ENCODE measurements at places on chromosomes 1 and 21. TPM values are rescaled to one million over a fixed set of nuclear protein-coding genes. Genes with fewer than 3 reads are reported as not detected.

DNA sequence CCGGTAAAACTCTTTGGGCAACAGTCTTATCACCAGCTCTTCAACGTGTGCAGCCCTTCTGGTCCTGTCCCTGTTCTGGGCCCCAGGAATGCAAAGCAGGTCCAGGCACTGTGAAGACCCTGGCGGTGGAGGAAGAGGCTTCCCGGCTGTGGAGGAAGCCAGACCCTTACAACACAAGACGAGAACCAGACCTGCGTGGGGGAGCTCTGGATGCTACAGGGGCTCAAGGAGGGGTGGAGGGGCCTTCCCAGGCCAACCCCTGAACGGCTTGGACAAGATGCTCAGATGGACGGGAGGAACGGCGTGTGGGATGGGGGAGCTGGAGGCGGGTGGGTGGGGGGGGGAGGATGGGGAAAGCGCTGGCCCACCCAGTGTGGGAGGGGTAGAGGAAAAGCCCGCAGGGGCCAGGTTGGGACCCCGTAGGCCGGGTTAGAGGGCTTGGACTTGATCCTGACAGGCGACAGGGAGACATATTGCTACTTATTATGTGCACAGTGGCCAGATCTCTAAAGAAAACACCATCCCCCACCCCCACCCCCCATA is 5.1 kb upstream of the OLIG2 start:
- no peak for DNase-seq

Gene GCSAML
- polyA plus RNA-seq: not detected

DNA sequence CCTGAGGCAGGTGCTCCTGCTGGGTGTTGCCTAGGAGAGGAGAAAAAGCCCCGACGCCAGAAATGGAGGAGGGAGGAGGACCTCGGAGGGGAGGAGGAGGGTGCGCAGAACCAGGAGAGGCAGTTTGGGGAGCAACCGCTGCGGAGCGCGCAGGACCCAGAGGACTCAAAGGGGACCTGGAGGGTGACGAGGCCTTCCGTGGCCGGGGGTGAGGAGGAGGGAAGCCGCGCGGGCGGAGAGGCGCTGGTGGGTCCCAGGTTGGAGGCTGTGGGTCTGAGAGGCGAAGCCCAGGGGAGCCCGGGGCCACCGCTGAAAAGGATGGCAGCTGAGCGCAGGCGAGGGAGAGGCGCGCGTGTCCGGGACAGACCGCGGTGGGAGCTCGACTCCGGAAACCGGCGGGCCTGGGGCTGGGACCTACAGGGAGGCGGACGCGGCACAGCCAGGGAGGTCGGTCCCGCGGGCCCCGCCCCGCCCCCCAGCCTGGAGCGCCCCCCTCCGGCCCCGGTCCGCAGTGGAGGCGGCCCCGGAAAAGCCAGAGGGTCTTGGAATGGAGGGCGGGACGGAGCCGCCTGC is 15.1 kb downstream of the RNF223 start:
- no peak for DNase-seq

DNA sequence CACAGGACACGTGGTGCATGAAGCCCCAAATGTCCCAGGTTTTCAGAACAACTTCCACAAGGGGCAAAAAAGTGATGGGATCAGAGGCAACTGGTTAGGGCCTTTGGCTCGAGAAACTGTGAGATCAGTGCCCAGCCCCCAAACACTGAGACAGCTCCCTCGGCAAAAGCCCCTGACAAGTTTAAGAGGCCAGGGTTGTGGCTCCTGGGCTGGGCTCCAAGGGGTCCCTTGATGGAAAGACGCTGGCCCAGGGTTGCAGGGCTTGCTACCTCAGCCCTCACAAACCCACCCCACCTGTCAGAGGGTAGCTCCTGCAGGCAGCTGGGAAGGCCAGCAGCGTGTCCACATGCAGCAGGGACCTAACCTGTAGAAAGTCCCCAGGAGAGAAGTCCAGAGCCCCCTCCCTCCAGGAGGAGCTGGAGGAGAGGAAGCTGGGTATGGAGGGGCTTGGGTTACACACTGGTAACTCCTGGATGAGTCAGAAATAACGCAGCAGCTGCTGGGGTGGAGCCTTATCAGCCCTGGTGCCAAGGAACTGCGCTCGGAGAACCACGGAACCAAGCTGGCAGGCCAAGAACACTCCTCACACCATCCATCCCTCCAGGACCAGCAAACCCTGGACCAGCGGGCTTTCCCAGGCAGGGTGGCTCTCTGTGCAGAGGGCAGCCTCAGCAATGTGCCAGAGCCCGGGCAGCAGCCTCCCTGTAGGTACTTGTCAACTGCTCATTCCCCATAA is 37.5 kb downstream of the CTNNBIP1 start:
- no peak for DNase-seq

Gene METTL25B
- 14.6 TPM for polyA plus RNA-seq

- DNase-seq: no peak
Measured at GRCh38 chr1:88275259-88275862, 408.7 kb upstream of the PKN2 start.

Gene CD1B
- not detected for polyA plus RNA-seq

DNA sequence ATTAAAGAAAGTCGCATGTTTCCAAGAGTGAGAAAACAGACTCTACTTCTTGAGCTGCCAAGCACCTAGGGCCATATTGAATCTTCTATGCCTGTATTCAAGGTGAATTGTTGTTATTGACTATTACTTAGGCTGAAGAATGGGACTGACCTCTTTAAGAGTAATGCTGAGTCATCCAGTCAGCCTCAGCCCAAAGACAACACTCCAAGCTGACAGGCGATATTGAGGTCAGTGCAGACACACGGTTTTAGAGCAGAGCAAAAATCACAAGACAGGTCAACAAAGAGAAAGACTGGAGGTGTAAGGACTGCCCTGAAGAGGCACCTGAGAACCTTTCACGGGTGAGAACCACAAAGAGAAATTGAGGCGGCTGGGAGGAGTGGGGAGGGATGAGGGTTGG is 146.9 kb downstream of the MIS18A start:
- no peak for DNase-seq

Gene LRRC71
- 0.75 TPM for polyA plus RNA-seq

DNA sequence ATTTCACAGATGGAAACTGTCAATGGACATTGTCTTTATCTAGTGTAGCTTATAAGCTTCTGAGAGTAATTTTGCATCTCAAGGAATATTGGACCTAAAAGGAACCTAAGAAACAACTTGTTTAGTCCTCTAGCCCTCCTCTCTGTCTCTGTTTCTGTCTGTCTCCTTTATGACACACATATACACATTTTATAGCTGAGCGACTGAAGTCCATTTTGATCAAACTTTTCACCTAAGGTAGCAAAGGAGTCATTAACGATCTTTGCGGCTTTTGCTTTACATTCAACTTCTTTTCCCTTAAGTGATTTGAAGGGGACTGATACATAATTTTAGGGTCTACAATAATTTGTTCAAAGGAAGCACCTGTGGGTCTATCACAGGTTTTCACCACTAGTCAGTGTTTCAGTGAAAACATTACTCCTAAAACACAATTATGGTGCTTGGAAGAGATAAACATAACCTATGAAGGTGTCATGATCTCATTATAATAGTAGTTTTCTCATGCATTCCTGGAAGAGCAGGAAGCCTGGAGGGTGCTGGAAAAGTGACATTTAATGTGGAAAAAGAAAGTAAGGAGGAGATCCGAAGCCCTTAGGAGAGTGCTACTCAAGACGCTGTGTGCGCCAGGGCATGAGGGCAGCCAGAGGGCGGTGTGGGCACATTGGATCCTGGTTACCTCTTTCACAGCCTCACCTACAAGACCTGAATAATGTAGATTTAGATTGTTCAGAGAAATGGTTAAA is 248.6 kb downstream of the DNM3 start:
- DNase-seq: no peak

DNA sequence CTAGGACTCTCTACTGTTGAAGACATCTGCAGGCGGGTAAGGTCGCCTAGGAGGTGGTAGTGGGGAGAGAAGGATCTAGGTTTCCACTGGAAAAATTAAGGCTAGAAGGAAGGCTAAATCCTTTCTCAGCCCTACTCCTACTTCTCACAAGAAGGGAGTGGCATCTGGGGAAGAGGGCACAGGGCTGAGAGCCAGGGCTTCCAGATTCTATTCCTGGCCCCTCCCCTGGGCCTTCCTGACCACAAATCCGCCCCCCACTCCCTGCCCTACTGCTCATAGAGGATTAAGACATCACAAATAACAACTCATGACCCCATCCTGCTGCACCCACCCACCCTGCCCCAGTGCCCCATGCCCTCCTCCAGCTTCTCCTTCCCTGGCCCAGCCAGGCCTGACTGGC is 2.5 kb downstream of the PHLDA3 start:
- no peak for DNase-seq

GRCh38 chr1:174110053-174110452 is 49.3 kb upstream of the RABGAP1L start:
- no peak for DNase-seq

- no peak for DNase-seq
Measured at GRCh38 chr21:26397545-26397944, 175.5 kb downstream of the CYYR1 start.

DNA sequence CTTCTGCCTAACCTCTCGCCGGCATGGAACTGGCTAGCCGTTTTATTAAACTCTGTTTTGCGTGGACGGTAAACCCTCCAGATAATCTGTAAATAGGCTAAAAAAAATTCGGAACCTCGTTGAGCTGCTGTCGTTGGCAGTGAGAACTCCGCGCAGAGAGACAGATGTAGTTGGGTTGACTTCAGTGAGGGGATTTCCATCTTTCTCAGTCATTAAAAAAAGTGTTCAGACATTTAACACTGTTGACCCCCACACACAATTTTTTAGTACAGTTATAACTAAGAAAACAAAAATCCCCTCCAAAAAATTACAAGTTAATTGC is 464 bp downstream of the PARK7 start:
- no peak for DNase-seq

Gene NT5C1A
- polyA plus RNA-seq: not detected

GRCh38 chr1:111733183-111733991 is 5.8 kb downstream of the INKA2 start:
- no peak for DNase-seq

DNA sequence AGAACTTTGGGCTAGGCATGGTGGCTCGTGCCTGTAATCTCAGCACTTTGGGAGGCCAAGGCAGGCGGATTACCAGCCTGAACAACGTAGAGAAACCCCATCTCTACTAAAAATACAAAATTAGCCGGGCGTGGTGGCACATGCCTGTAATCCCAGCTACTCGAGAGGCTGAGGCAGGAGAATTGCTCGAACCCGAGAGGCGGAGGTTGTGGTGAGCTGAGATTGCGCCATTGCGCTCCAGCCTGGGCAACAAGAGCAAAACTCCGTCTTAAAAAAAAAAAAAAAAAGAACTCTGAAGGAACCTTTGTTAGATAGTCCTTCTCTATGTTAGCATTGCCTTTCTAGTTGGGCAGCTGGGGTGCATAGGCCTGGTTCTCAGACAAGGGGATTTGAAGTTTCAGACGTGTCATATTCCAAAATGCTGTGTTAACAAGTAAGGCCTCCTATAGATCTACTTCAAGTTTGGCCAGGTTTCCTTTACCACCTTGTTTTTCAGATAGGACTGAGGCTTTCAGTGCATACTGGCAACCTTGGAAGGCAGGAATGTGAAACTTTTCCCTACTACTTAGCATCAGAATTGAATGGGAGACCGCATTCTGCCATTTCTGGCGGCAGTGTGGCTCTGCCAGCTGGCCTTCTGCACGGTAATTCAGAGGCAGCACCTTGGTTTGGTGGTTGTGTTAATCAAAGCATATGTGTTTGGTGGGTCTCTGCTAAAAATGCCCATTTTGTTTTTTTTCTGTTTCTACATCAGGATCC is 6.1 kb downstream of the UQCRH start:
- DNase-seq: no peak

Gene GUCA2B
- not detected for polyA plus RNA-seq

Gene MAP1LC3C
- 0.23 TPM for polyA plus RNA-seq

GRCh38 chr1:160789051-160789701 is 6.8 kb upstream of the LY9 start:
- no peak for DNase-seq

Measured in BJ (cell line).